ENCODE measurements at places on chromosomes 1 and 21.

DNA sequence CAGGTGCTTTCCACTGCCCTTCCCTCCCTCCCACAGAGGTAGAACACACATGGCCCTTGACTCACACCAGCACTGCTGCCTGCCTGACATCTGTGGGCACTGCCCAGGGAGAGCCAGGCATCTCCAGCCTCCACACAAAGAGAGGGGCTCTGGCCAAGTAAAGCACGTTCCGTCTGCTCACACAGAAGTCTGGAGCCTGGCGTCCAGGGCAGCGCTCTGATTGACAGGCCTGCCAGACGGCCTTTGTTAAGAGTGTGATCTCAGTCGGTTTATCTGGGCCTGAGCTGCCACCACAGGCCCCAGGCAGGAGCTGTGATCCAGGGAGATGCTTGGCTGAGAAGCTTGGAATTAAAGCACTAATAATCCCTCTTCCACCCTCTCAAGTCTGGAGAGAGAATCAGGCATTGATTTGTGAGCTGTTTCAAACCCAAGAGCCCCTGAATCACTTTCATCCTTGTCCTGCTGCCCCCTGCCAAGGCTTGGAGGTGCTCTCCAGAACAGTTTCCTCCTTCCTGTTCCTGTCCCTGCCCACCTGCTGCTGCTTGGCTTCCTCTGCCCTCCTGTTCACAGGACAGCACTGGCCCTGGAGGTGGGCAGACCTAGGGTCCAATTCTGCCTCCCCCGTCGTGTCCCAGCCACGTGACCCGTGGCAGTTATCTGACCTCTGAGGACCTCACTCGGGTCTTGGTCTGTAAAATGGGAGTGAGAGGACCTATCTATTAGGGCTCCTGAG lies 3.7 kb downstream of the DMRTB1 start:
- DNase-seq = no peak

GRCh38 chr1:212578041-212578440 lies 30.5 kb upstream of the ATF3 start:
- no peak for DNase-seq

DNA sequence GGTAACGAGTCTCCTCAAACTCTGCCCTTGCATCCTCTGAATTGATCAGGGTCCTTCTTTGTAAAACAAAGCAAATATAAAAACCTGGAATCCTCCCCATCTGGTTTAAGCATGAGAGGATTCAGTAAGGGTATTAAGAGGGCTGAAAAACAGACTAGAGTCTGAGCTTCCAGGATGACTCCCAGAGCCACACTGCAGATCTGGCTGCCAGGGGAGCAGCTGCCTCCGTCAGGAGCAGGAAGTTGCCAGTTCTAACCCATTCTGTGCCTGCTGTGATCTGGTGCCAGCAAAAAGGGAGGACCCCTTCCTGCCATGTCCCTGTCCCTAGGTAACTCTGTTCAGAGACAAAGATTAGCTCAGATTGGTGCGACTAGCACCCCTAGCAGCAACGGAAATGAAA lies 27.5 kb downstream of the SERTAD4 start:
- DNase-seq = no peak

GRCh38 chr1:156436141-156437036 lies 64.2 kb downstream of the MEF2D start:
- no peak for DNase-seq

DNA sequence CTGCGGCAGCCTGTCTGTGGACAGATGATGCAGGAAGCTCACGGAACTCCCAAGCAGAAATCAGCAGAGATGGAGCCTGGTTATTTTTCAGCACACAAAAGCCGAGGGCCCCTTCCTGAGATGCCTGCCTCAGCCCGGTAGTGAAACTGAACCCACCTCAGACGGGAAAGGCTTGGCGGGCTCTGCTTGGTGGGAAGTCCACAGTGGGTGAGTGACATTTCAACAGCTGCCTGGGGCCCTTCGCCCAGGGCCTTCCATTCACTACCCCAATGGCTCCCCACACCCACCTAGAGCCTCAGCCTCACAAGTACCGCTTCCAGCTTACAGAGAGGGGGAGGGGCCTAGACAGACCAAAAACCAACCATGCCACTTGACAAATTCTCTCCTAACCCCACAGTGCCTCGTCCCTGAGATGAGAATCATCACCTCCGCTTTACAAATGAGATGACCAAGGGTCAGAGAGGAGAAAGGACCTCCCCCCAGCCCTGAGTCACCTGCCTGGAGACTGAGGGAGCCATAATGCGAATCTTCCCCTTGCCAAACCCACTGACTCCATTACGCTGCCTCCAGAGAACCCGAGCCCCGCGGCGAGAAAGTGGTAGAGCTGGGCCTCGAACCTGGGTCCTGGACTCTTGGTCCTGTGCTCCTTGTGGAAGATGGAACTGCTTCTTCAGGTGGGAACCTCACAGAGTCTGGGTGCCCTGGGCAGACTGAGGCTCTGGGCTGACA lies 3.4 kb upstream of the ECE1 start:
- no peak for DNase-seq

DNA sequence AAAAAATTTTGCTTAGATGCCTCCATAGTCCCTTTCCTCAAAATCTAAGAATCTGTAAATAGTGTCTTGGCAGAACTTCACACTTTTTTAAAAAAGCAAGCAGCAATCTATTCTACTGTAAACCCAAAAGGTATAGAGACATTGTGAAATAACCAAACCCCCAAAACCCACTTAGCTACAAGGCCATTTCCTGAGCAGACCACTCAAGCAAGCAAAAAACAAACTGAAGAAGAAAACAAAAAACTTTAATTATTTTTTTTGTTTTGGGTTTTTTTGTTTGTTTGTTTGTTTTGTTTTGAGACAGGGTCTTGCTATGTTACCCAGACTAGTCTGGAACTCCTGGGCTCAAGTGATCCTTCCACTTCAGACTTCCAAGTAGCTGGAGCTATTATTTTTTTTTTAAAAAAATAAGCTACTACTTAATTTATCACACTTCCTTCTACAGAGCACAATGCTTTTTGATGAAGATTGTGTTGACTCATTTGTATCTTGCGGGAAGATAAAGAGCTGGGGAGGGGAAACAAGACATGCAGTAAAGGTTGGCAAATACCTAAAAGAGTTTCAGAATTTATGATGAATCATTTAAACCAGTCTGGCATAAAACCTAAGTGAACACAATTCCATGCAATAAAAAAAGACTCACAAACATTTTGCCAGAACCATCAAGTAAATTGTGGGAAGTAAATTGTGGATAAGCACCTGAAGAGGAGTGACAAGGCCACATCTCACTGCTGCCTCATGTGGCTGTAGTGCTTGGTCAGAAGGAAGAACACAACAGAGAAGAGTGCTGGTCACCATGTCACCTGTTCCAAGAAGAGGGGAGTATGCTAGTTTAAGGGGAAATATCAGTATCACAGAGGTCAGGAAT lies 2.7 kb upstream of the PTPN22 start:
- peak; percentile 39 for DNase-seq

Measured in small intestine (tissue), 16 donors.